ENCODE measurements at places on chromosomes 6 and 20.

DNA sequence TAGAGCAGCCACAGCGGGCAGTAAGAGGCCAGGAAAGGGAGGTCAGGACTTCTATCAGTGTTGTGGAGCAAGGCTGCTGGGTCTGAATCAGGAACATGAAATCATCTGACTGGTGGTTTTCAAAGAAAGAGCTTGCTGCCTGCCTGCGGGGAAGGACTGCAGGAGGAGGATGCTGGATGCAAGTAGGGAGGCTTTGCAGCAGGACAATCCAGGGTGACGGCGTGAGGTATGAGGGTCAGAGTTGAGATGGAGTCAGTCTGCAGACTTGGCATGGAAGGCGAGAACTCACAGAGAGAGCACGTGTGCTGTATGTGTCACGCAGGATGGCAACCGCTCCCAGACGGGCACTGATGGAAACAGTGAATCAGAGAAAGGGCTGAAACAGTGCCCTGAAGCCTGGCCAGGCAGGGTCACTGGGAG, 59.2 kb upstream of the CD93 start:
- DNase-seq: no peak

DNA sequence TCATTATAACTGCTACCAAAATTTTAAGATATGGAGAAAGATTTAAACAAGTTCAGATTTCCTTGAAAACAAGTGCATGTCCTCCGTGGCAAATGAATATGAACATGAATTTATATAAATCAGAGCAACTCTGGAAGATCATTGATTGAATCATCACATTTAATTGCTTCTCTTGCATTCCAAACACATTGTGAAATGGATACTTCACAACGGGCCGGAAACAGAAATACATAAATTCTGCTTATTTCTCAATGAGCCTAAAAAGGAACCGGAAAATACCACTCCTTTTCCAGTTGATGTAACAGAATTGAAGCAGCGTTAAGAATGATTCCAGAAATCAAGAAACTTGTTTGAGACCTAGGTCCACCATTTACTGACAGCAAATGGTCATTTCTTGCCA, 134.6 kb upstream of the BTN3A2 start:
- DNase-seq: no peak

GRCh38 chr6:104653781-104654180, 205.9 kb downstream of the HACE1 start:
- no peak for DNase-seq

GRCh38 chr6:6217855-6218758, 102.4 kb downstream of the F13A1 start:
- no peak for DNase-seq

DNA sequence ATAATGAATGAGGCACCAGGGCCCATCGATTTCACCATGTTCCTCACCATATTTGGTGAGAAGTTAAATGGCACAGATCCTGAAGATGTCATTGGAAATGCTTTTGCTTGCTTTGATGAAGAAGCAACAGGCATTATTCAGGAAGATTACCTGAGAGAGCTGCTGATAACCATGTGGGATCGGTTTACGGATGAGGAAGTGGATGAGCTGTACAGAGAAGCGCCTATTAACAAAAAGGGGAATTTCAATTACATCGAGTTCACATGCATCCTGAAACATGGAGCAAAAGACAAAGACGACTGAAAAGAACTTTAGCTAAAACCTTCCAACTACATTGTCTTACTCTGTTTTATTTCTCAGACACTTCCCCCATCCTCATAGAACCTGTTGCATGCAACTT, 21.6 kb upstream of the ZBTB22 start:
- DNase-seq: no peak

- DNase-seq: no peak
These were observed 22.9 kb downstream of the GJA10 start for GRCh38 chr6:89917216-89917615.

- no peak for DNase-seq
These were observed 154.7 kb downstream of the SYCP2 start for GRCh38 chr20:59778615-59779200.

- no peak for DNase-seq
These were observed 18.4 kb downstream of the DYNLRB1 start for GRCh38 chr20:34534391-34535165.

GRCh38 chr6:119649531-119649930, 300.0 kb upstream of the MAN1A1 start:
- DNase-seq: no peak

DNA sequence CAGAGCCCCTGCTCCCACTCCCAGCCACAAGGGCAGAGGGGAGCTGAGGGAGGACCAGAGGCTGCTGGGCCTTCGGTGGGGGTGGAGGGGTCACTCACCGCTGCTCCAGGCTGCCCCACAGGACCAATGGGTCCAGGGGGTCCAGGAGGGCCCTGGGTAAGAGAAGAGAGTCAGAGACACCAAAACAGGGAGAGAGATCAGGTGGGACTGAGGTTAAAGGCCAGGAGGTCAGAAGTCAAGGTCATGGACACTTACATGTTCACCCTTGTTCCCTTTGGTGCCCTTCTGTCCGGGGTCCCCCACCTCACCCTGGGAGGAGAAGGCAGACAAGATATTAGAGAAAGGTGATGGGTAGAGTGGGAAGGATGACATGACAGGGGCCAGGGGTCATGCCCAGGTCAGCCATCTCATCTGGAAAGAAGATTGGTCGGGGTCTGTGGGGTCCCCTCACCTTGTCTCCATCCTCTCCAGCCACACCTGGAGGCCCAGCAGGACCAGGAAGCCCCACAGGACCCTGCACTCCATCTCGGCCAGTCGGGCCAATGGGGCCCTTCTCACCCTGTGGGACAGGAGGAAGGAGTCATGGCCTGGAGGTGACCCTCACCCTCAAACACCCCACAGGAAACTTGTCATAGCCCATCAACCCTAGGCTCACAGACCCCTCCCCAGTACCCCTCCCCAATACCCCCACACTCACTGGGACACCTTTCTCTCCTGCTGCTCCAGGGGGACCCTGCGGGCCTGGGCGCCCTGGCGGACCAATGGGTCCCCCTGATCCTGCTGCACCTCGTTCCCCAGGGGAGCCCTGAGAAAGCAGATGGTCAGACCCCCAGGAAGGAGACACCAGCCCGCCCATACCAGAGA, 21.0 kb downstream of the COL11A2 start:
- no peak for DNase-seq

GRCh38 chr6:154127657-154128056, 88.6 kb downstream of the OPRM1 start:
- DNase-seq: no peak

- no peak for DNase-seq
These were observed 343.4 kb downstream of the PKHD1 start for GRCh38 chr6:51743999-51744398.

- no peak for DNase-seq
These were observed 32.7 kb upstream of the PSMF1 start for GRCh38 chr20:1085492-1086276.

- DNase-seq: no peak
These were observed 73.9 kb downstream of the AHI1 start for GRCh38 chr6:135423649-135424128.

- no peak for DNase-seq
These were observed 4.3 kb downstream of the MTG2 start for GRCh38 chr20:62186887-62187866.

DNA sequence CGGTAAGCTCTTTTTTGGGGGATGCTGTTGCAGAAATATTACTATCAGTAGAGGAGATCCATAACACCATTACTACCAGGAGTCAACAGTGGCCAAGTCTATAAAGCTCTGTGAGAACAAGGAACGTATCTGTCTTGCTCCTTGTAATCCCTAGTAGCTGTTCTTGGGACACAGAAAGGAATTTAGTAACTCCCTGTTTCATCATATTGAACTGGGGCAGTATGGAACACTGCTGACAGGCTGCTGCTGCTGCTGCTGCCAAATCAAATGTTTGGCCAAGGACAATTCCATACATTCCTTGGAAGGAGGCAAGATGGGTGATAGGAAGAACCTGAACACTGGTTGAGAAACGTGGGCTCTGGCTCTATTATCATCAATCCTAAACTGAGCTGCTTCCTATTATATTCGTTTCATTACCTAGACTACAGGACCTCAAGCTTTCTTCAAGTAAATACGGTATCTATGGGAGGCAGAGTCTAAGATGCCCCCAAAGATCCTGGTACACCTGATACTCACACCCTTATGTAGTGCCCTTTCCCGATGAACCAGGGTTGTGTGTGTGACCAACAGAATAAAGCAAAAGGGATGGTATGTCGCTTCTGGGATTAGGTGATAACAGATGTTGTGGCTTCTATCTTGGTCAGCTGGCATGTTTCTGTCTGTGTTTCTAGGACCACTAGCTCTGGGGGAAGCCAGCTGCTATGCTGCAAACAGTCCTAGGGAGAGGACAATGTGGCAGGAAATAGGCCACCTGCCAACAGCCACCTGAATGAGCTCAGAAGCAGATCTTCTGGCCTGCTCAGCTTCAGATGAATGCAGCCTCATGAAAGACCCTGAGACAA, 39.5 kb downstream of the ELOVL5 start:
- DNase-seq: no peak

- DNase-seq: no peak
These were observed 377.0 kb downstream of the BMP2 start for GRCh38 chr20:7144464-7144863.

- no peak for DNase-seq
These were observed 54.5 kb upstream of the ARMC2 start for GRCh38 chr6:108793516-108794251.

GRCh38 chr6:7467007-7467897, 74.2 kb upstream of the DSP start:
- DNase-seq: no peak

DNA sequence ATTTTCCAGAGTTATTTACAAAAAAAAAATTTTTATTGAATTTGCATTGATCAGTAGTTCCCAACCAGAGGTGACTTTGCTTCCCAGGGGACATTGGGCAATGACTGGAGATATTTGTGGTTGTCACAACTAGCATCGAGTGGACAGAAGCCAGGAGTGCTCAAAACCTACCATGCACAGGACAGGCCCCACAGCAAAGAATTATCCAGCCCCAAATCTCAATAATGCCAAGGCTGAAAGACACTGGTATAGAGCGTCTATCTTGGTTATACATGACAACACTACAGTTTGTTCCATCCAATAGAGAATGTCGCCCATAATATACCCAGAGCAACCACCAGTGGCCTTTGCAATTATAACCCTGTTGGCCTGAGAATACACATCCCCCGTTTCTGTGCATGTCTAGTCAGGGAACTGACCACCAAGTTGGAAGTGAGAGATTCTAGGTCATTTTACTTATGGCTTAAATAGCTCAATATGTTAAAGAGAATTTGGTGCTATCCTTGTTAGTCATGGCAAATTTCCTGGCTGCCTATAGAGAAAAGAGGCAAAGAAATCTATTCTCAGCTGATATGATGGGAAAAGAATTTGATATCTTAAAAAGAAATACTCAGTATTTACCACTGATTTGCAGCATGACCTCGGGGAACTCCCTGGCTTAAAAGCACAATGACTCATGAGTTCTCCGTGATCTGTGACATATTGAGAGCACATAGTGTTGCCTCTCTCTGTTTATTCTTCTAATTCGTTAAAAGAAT, 76.0 kb upstream of the ADTRP start:
- no peak for DNase-seq

- DNase-seq: no peak
These were observed 228.6 kb downstream of the TBC1D7 start for GRCh38 chr6:13099771-13100170.

- DNase-seq: no peak
These were observed 332.9 kb downstream of the CDKAL1 start for GRCh38 chr6:20866935-20867703.

- DNase-seq: no peak
These were observed 260.6 kb downstream of the EYA4 start for GRCh38 chr6:133501675-133502270.

- no peak for DNase-seq
These were observed 76.5 kb downstream of the CDKAL1 start for GRCh38 chr6:20610636-20611370.

DNA sequence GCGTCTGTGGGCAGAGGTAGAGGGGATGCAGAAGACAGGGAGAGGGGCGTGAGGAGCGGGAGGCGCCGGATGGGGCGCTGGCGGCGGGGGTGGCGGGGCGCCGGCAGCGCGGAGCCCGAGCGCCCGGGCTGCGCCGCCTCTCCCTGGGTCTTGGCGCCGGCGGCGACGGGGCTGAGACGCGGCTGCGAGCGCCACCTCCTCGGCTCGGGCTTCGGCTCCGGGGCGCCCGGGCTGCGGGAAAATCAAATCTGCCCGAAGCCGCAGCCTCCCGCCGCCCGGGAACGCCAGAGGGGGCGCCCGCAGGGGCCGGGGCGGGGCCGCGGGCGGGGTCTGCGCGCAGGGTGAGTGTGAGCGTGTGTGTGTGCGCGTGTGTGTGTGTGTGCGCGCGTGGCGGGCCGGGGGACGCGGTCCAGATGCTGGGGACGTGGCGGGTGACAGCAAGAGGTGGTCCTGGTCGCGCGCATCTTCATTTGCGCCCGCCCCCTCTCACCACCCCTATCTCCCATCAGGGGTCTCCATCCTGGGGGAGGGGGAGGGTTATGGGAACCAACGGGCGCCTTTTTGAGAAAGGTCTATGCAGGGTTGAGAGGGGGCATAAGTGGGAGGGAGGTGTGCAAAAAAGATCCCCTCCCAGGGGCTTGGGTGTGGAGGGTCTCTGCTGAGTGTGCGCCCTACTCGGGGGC, 646 bp upstream of the CPNE5 start:
- no peak for DNase-seq

DNA sequence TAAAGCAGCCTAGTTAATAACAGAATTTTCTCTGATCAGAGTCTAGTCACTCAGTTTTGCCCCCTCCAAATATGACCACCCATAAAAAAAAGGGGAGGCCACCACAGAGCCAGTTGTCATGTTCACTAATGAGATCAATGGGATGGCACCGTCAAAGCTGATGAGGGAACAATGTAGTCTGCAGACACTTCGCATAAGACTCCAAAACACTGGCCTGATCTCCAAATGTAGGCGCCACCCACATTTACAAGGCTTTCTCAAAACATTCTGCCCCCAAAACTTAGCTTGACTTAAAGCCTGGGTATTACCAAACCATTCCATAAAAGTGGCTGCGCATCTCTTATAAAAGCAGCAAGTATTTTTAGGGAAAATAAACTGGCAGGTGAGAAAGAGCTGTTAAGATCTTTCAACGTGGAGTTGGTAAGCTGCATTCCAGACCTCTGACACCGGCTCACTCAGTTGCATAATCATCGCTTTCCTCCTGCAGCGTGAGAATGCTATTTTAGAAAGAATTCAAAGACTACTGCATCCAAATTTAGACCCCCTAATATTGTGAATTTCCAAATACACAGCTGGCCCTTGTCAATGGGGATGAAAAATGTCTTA, 59.3 kb downstream of the TBC1D7 start:
- DNase-seq: no peak

DNA sequence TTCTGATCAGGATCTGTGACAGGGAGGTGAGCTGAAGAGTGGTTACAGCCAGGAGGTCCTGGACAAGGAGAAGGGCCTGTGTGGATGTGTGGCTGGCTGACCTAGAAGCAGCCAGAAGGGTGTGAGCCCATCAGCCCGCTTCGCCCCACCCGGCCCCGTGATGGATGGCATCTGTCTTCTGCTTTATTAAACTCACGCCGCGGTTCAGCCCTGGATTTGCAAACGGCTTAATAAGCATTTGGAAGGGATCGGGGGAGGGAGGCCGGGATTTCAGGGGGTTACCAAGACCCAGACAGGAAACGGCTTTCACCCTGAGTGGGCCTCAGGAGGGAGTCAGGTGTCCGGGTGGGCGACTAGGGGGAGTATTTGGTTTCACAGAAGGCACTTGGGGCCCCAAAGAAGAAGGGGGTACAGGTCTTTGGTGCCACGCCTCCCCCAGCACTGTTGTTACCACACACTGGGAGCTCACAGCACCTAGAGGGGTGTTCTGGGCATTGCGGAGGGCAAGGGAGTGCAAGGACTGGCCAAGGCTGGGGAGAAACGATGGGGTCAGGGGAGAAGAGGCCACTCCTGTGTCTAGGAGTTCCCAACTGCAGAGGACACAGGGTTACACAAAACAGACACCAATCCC, 53.8 kb upstream of the FOXP4 start:
- no peak for DNase-seq

- no peak for DNase-seq
These were observed at the start of gene PPP1R3G for GRCh38 chr6:5084781-5085647. PPP1R3G (plus strand) TSS chr6:5085341; CDS start chr6:5085486, 145 bp downstream.

Data from activated naive CD4-positive, alpha-beta T cell (primary cell).